Smooth muscle cell of the brain vasculature (primary cell): ENCODE measurements at places on chromosomes 6 and 20.

- DNase-seq = no peak
Observed at GRCh38 chr6:5394280-5394679, 133.0 kb downstream of the FARS2 start.

DNA sequence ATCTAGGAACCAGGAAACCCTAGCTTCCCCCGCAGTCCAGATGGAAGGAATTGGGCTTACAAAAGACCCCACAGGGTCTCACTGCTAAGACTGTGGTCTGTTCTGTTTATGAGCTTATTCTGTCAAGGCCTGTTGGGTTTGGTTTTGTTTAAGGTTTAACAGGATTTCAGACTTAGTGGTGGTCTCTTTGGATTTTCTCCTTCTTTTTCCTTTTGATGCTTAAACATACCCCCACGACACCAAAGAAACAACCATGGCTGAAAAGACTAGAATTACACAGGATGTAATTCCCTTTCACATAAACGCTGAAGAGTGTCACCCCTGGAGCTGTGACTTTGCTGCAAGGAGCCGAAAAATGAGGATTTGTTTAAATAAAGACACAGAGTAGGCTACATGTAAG lies 408.6 kb downstream of the PREX1 start:
- DNase-seq = no peak

- no peak for DNase-seq
Observed at GRCh38 chr6:152146385-152146784, 338.9 kb downstream of the ESR1 start.

- no peak for DNase-seq
Observed at GRCh38 chr6:118933855-118934460, 1.0 kb downstream of the MCM9 start.

GRCh38 chr6:85346196-85346595 lies 103.7 kb upstream of the NT5E start:
- DNase-seq = no peak

- DNase-seq = no peak
Observed at GRCh38 chr20:60935971-60936370, 316.1 kb upstream of the CDH4 start.

DNA sequence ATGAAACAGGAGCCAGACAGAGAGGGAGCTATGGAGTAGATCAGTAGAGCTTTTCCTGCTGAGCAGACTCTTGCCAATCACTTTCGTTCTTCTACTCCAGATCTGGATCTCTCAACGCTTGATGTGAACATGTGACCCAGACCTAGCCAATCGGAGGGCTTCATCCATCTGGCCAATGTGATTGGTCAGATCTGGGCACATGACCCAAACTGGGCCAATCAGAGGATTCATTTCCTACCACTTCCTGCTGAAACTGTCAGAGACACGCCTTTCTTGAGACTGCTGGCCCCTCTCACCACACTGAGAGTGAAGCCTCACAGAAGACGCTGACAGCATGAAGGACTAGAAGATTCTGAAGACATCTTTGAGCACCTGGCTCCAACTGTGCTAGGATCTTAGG lies 44.2 kb upstream of the ZMYND8 start:
- DNase-seq = no peak

DNA sequence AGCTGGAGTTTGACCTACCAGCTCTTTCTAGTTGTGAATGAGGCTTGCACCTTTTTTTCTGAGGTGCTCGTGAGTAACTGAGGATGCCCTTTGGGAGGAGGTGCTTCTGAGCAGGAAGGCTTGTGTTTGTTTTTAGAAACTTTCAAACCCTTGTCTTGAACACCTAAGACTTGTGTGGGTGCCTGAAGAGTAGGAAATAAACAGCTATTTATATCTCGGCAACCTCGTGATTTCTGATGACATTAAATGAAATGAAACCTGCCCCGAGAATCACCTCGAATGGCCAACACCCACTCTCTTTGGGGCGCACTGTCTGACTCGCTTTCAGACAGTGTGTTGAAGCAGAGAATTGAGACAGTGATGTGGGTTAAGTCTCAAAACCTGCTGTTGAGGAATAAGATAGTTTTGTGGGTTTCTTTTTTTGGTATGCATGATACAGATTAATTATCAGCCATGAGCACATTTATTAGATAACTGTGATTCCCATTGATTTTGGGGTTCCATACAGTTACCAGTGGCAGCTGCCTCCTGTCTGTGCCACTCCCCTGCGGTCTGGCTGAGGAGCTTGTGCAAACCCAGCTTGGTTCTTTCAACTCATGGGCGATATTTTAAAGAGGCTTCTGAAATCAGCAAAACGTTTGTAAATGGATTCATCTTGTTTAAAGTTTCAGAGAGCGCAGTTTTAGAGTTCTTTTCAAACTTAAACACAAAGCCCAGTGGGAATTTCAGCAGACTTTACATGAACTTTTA lies 8.4 kb downstream of the IRF4 start:
- no peak for DNase-seq

DNA sequence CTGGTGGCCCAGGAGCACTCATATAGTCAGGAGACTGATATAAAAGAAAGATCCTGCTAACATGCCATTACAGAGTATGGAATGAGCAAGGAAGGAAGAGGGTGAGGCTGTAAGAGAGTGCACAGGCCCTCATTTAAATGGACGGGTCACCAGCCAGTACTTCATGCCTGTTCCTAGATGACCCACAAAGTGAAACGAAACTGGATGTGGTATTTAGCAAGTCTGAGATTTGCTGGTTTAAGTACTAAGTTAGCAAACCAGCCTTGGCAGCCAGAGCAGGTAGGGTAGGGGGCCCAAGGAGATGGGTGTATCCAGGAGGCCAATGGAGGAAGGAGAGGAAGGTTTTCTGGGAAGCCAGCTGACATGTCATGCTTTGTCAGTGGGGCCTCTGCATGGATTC lies 15.9 kb downstream of the NT5E start:
- DNase-seq = no peak

- no peak for DNase-seq
Observed at GRCh38 chr6:14250573-14250972, 133.0 kb downstream of the CD83 start.

DNA sequence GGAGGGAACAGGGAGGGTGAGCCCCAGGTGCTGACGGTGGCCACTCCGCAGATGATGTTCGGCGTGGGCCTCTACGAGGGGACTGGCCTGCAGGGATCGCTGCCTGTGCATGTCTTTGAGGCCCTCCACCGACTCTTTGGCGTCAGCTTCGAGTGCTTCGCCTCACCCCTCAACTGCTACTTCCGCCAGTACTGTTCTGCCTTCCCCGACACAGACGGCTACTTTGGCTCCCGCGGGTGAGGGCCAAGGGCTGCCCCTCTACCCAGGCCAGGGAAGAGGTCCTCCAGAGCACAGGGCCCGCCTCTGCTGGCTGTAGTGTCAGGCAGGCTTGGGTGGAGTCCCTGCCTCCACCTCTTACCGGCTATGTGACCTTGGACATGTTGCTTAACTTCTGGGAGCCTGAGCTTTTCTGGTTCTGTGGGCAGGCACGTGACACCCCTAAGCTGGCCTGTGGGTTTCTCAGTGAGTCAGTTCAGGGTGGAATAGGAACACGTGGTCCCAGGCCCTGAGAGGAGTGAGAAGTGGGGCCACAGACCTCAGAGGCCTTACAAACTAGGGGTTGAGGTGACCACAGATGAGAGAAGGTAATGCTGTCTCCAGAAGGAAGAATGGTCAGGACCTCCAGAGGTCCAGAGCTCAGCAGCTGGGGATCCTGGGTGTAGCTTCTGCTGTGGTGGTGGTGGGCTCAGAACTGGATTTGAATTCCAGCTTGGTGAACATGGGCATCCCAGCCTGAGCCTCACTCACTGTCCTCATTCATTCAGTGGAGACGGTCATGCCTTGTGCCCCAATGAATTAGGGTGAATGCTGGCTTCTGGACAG lies 11.9 kb downstream of the PCIF1 start:
- DNase-seq = no peak

DNA sequence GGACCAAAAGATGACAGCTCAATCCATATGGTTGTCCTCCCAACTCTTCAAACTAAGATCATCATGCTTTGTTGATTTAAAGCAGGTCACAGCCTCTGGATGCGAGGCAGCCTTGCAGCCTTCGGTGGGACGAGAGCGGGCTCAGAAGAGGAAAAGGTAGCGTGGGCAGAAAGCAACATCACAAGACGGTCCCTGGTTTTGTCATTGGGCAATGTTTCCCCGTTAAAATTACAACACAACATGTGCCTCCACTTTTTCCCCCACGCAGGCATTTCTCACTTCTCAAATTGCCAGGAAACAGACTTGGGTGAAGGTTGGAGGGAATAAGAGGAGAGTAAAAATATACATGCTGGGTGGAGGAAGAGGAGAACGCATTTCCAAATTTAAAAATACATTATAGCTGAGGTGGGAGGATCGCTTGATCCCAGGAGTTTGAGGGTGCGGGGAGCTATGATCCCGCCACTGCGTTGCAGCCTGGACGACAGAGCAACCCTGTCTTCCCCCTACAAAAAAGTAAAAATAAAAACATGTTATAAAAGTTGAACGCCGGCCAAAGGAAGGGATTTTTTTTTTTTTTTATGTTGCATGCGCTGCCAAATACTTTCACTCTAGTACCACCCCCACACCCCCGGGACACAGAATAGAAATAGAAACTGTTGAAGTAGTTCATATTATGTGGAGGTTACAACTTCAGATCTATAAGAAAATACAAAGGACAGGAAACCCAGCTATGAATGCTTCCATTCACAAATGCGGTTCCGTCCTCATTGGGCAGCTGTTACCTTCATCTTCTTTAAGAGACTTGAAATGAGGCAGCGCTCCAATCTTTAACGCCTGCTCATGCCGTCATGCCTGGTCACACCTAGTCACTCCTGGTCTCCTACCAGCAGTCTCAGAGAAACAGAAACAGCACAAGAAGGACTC lies 13.9 kb upstream of the NAA20 start:
- DNase-seq = no peak

DNA sequence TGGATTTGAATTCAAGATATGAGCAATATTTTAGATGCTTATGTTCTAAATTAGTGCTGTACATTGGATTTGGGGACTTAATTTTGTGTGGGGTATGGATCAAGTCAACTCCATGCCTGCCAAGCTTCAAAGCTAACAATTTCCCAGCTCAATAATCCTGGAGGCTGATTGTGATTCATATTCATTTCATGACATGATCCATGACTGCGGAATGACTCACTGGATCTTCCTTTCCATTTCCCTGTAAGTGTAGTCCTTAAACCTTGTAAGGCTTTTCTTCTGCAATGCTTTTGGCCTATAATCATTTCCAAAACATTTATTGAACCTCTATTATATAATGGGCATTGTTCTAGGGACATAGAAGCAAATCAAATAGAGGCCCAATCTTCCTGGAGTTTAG lies 44.7 kb upstream of the CCN2 start:
- DNase-seq = peak; percentile 39
